ENCODE measurements at places on chromosomes 4 and X.

GRCh38 chr4:86015412-86016350, 344.2 kb downstream of the MAPK10 start:
- DNase-seq, result no peak

DNA sequence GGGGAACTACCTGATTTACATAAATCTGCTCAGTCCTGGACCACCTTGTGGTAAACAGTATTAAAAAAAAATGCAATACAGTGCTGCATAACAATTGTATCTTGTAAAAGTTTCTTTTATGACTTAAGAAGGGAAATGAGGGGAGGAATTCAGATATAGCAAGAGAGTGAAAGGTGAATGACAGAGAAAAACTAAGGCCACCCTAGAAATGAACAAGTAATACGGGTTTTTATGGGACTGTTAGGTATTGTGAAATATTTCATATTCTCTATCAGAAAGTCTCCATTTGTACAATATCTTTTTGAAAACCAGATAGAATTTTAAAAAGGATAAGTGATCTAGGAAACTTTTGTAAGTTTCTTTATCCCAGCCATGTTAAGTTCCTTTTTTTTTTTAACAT, 69.7 kb upstream of the NOCT start:
- DNase-seq, result no peak

DNA sequence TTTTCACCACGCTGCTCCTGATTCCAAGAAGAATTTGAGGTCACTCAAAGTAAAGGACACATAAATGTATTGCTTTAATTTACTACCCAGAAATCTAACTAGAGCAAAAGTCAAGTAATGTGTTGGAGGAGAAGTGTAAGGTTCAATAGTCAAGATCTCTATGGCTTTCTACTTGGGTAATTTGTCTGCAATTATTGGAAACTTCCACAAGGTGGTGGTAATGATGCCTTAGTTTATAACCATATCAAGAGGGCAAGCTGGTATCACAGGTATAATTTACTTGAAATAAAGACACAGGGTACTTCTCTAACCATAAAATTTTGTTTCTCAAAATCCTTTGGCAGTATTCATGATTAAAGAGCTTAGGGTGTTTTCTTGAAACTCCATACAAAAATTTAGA, 10.2 kb upstream of the GRIA3 start:
- no peak for DNase-seq

- no peak for DNase-seq
Observed at GRCh38 chr4:109301651-109302360, 652 bp downstream of the COL25A1 start.

GRCh38 chr4:112717856-112718255, 80.9 kb downstream of the LARP7 start:
- DNase-seq, result no peak

DNA sequence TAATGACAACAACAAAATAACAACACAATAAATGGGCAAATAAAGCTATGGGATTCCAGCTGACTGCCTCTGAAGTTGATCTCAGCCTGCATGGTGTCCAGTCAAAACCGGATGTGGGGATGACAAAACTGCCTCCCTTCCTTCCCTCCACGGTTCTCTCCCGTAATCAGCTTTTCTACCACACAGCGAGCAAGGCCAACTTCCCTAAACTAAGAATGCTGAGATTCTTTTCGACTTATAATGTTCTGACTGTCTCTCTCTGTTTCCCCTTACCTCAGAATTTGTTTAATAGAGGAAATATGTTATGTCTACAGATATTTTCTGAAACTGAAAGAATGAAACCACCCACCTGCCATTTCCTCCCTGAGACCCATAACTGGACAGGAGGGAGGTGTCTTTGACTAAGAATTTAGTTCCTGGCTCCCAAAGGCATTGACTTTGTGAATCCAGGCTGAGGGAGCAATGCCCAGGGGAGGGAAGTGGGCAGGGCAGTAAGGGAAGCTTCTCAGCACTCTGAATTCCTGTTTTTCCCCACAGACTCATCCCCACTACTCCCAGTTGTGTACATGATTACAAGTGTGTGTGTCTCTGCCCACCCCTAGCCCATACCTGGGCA, 1.0 kb upstream of the TLR1 start:
- no peak for DNase-seq

- DNase-seq, result no peak
Observed at GRCh38 chr4:183289688-183290087, 30.4 kb downstream of the CLDN22 start.

GRCh38 chrX:149286940-149287349, 218.2 kb downstream of the IDS start:
- DNase-seq, result no peak

GRCh38 chrX:132639446-132639845, 150.6 kb upstream of the MBNL3 start:
- DNase-seq, result no peak

DNA sequence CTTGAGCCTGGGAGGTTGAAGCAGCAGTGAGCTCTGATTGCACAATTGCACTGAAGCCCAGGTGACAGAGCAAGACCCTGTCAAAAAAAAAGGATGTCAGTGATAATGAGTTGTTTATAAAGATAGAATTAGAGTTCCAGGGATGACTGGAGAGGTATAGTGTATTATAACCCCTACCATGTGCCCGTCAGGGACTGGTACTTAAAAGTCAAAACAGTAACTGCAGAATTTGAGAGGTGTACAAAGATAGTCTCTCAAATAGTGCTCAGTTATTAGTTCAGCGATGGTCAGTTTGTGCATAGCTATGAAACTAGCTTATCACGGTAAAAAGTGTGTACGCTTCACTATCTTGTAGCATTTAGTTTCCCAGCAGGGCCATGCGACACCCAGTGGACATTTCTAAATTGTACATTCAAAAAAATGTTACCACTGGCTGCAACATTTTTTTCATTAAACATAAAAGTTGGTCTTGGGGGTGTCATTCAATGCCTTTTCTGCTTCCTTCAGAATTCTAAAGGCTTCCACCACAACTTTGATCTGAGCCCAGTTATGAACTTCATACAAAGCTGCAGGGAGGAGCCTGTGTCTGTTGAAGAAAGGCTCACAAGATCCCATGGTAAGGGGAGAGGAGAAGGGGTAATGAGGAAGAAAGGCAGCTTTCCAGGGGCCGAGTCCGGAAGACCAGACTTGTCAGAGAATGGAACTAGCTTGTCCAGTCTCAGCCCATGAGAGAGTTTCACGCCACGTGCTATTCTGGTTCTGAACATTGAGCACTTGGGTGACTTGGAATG, 9.2 kb upstream of the GYG2 start:
- no peak for DNase-seq

DNA sequence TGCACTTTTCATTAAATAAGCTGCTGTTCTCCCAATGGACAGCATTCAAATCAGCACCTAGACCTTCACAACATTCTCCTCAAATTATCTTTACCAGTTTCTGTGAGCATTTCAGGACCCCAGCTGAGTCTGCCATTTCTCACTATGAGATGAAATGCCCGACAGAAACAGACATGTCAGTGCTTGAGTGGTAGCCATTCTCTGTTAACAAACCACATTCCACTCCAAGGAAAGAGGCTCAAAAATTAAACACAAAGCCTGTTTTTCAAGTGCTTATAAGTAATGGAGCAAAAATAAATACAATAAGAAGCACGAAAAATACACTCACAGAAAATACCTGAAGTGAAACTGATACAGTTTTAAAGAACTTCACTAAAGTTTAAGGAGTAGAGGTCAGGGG, 320.2 kb upstream of the PRPS2 start:
- no peak for DNase-seq

DNA sequence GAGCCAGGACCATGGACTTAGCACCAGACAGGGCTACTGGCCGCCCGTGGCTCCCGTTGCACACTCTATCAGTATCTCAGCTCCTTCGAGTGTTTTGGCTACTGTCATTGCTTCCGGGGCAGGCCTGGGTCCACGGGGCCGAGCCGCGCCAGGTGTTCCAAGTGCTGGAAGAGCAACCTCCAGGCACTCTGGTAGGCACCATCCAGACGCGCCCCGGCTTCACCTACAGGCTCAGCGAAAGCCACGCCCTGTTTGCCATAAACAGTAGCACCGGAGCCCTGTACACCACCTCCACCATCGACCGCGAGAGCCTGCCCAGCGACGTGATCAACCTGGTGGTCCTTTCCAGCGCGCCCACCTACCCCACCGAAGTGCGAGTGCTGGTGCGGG, 1.6 kb downstream of the FAT4 start:
- DNase-seq, result no peak

- no peak for DNase-seq
Observed at GRCh38 chrX:29852767-29853166, 362.6 kb upstream of the MAGEB2 start.

DNA sequence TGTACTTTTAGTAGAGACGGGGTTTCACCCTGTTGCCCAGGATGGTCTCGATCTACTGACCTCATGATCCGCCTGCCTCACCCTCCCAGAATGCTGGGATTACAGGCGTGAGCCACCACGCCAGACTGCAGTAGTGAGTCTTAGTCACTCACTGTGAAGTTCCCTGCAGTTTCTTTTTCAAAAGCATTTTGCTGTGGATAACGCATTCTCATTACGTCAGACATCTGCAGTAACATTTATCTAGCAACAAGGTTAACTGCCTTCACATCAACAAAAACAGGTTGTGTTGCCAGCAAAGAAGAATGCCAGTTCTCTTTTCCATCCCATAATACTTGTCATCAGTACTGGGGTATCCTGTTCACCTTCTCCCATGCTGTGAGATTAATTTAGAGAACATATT, 164.6 kb downstream of the DHRSX start:
- no peak for DNase-seq

GRCh38 chr4:100360211-100360610, 157.6 kb downstream of the EMCN start:
- no peak for DNase-seq

Measured in stimulated activated CD4-positive, alpha-beta T cell treated with anti-CD3 and anti-CD28 coated beads, TNF-alpha, amount 100 ng/mL, for 1 hour (primary cell).